Stimulated activated CD8-positive, alpha-beta memory T cell treated with anti-CD3 and anti-CD28 coated beads, Interleukin-15, amount 100 ng/mL, for 48 hours (primary cell): ENCODE measurements at places on chromosomes 6 and 20.

- no peak for DNase-seq
These were observed 40.1 kb upstream of the DYNLRB1 start for GRCh38 chr20:34475979-34476736.

DNA sequence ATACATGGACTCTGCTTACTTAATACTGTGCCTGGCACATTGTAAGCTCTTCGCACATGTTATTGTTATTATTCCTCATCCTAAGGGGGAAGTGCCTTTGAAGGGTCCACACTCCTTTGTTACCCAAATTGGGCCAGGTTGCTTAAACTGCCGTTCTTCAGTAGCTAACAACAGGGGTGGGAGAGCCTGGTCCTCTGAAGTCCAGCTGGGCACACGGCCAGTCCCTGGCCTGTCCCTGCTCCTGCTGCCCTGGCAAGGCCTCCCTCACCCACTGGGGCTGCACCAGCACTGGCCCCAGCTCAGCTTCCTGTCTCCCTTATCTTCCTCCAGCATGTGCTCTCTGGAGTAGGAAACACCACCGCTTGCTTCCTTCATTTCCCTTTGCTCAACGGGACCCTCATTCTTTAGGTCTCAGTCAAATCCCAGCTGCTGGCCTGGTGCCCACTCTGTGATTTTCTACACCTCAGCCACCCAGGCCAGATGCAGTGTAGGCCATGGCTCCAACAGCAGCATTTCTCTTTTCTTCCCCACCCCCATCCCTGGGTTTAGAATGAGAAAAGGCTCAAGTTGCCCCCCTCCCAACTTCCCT lies 5.5 kb upstream of the PROCR start:
- DNase-seq = no peak

- DNase-seq = no peak
These were observed 2.0 kb upstream of the CRIP3 start for GRCh38 chr6:43310624-43311023.

DNA sequence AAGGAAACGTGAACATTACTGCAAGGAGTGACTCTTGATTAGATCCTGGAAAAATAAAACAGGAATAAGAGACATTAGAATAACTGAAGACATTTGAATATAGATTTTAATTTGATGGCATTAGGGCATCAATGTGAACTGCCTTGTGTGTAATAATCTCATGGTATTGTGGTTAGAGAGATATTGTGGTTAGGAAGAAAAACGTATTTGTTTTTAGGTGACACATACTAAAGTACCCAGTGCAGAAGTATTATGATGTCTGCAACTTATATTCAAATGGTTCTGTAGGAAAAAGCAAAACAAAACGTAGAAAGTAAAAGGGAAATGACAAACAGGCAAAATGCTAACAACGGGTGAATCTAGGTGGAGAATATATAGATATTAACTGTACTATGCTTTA lies 65.9 kb upstream of the OGFRL1 start:
- DNase-seq = no peak

GRCh38 chr20:62961310-62961783 lies 8.8 kb downstream of the SLC17A9 start:
- DNase-seq = no peak

DNA sequence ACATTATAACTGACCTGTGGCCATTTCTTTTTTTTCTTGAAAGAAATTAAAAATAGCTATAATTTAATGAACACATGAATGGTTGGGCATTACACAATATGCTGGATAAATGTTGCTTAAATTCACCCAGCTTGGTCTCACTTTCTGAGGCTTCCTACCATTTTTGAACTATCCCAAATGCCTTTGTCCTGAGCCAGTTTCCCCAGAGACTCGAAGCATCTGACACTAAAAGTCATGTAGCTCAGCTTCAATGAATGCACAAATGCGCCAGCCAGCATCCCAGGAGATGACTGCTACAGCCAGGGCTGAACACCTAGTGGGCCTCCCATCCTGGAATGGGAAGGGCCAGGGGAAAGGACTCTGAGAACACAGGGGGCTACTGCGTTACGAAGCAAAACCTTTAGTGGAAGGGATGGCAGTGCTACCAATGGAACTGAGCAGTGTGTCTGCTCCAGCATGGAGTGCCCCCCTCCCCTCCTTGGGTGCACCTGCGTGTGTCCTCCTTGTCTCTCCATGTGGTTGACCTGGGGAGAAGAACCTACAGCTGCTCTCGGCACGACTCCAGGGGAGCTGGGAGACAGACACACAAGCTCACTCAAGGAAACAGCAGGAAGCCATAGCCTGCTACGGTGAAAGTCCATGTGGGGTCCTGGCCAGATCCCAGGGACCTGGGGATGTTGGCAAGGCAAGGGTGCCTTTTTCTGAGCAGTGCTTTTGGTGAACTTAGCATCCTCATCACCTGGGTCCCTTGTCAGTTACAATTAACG lies 60.9 kb downstream of the IRF4 start:
- DNase-seq = no peak

GRCh38 chr6:20681243-20681684 lies 147.0 kb downstream of the CDKAL1 start:
- no peak for DNase-seq

DNA sequence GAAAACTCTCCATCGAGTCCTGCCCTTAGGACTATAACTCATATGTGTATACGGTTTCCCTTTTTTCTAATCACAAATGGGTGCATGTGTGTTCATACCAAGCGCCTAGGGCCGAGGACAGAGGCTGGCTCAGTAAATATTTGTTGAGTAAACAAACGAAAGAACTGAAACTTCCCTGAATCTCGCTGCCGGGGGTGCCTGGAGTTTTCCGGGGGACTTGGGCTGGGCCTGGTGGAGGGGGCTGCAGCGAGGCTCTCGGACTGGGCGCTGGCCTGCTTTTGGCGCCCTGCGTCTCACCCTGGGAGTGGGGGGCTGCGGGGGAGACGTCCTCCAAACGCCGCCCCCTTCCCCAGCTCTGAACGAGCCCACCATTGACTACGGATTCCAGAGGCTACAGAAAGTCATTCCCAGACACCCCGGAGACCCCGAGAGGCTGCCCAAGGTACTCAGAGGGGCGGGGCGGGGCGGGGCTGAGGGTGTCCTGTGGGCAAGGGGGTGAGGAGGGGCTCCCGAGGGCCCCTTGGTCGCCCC lies 49.0 kb downstream of the CPXM1 start:
- DNase-seq = no peak

GRCh38 chr6:5278047-5278446 lies 16.7 kb downstream of the FARS2 start:
- DNase-seq = no peak

DNA sequence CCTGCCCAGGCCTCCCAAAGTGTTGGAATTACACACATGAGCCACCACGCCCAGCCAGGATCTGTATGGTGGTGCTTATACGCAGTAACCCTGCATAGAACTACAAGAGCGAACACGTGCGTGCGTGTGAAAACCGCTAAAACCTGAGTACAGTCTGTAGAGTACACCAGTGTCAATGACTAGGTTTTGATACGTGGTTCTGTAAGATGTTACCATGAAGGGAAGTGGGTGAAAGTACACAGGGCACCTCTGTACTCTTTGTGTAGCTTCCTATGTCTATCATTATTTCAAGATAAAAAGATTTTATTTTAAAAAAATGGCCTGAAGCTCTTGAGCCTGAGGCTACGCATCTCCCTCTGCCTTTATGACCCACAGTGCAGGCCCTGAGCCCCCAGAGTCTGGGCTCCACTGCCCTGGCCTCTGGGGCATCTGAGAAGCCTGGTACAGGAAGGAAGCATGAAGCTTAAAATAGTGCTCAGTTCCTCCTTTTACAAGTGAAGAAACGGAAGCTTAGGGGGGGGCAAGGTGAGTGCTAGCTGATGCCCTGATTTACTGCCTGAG lies 21.6 kb downstream of the LY86 start:
- no peak for DNase-seq

GRCh38 chr6:159931846-159932245 lies 37.0 kb upstream of the IGF2R start:
- no peak for DNase-seq

DNA sequence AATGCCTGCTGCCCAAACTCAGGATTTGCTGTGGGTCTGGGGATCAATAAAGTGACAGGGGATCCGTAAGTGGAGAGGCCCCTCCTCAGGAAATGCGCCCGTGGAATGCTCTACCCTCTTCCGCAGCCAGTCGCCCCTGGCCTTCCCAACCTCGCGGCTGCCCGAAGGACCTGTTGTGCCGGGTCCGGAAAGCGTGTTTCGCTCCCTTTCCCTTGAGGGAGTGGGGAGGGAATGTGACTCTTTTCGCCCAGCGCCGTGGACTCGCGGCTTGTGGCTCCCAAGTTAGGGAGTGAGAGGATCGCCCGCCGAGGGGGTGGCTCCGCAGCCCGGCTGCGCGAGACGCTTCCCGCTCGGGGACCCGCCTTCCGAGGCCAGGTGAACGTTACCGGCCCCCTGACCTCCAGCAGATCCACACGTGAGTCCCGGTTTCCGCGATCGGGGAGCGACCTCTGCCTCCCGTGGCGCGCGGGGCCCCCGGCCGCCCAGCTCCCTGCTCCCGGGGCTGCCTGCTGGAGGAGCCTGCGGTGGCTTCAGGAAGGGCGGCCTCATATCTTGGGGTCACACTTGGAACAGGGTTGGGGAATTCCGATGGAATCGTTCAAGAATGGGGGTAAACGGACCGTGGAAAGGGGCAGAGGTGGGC lies 666 bp downstream of the TPD52L1 start:
- no peak for DNase-seq

DNA sequence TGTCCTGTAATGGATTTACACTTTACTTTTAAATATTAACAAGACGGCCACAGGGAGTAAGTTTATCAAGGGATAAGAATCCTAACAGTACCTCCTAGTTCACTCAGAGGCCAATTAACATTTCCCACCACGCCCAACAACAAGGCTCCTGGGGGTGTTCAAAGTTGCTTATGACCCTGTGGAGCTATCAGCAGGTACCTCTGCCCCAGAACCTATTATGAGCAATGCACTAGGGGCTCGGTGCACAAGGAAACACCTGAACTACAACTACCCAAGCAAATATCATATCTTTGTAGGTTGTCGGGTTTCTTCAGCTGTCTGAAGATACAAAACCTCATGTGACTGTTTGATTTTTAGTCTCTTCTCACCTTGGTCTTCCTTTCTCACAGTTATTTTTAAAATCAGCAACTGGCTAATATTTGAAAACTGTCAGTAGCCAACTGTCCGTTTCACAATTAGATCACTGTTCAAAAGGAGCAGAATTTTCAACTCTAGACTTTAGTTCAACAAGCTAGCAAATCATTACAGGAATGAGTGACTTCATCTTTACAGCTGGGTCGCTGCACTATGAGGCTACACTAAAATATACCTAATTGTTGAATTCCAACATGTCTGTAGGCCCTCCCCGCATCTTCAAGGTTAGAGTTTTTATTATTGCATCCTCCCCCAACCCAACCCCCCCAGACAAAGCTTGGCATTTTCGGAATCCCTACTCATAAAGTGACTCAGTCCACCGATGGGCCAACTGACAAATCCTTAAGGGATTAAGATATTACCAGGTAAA lies 38.1 kb downstream of the B4GALT5 start:
- no peak for DNase-seq

DNA sequence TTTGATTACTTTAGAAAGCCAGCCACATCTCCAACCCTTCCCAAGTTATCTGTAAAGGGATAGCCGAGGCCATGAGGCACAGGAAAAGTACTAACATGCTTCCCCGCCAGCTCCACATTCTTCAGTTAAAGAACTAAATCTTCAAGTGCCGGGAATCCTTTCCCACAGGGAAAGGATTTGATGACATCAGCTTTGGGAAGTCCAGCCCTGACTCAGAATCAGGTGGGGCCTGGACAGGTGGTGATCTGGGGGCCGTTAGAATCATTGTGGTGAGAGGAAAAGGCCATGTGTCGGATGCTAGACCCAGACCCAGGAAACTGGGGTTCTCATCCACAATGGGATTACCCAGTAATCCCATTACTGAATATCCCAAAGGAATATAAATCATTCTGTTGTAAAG lies 580.0 kb downstream of the QKI start:
- DNase-seq = no peak

GRCh38 chr20:46408281-46408731 lies 1.9 kb upstream of the ELMO2 start:
- no peak for DNase-seq

DNA sequence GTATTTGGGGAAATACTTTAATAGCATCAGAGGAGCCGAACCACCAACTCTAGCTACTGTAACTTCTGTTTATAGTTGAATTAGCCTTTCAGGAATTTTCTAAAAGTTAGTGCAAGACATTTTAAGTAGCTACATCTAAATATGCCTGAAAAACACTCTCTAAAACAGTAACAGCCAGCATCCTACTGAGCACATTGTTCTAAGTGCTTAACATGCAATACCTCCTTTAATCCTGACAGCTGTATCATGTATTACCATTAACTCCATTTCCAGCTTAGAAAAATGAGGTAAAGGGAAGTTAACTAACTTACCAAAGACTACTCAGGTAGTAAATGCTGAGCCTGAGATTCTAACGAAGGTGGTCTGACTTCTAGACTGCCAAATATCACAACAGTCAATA lies 120.7 kb downstream of the DST start:
- no peak for DNase-seq

- no peak for DNase-seq
These were observed 235.0 kb downstream of the GMPR start for GRCh38 chr6:16473184-16473907.

DNA sequence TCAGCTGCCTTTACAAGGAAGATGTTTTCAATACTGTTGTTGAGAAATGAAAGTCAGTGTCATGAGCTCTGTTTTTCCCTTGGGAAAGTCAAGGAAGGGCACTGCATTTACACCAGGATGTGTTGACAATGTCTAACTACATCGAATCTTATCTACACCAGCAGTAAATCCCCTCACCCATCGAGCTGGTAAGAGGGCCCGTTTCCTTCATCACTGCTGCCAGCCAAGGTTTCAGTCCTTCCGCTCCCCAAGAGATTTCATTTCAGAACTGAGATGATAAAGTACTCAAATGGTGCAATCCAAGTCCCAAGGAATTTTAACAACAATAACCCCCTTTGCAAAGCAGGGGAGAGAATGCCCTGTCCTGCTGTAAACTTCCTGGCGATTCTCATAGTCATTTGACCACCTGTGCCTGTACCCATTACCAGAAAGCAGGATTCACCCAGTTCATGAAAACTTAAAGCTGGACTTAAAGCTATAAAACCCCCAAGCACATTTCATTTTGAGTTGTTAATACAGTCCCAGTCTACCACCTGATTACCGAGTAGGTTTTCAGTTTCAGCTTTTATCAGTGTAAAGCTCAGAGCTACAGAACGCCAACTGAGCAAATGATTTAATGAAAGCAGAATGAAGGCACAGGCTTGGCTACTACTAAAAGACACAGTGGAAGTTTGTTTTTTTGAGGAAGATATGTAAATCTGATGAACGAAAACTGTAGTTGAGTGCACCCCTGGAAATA lies 122.5 kb upstream of the TAB2 start:
- no peak for DNase-seq
